CD4-positive, alpha-beta T cell treated with Interleukin-21 for 1 hour (primary cell): ENCODE measurements at places on chromosomes 16 and 17.
A peak's percentile ranks its signal among the peaks of the same experiment; 100 is the strongest.

GRCh38 chr17:29968271-29968670 is 26.8 kb downstream of the EFCAB5 start:
- no peak for DNase-seq

DNA sequence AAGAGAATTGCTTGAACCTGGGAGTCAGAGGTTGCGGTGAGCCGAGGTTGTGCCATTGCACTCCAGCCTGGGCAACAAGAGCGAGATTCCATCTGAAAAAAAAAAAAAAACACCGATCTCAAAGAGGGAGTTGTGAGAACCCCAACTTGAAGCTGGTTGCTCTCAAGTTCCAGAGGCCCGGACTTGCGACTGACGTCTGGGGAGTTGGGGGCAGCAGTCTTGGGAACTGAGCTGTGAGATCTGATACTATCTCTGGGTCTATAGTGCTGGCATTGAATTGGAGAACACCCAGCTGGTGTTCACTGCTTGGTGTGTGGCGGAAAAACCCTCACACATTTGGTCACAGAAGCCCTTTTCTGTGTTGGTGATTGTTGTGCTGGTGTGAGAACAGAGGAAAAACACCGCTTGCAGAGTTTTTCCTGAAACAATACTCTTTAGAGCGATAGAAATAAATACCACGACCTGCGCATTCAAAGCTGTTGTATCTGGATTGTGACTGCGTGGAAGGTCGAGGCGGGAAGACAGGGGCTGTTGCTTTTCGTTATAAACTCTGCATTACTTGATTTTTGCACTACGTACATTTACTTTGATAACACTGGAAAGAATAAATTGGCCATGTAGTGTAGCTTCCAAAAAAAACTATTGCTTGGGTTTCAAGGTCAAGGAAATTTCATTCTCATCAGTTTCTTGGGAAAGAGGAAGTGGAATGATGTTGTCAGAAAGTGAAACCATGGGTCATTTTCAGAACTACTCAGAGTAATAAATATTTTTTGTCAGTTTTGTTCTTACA is 8.8 kb downstream of the SCIMP start:
- no peak for DNase-seq

- DNase-seq: no peak
Measured at GRCh38 chr16:85423631-85424030, 189.5 kb upstream of the GSE1 start.

- no peak for DNase-seq
Measured at GRCh38 chr16:89815639-89816348, 653 bp downstream of the FANCA start.

DNA sequence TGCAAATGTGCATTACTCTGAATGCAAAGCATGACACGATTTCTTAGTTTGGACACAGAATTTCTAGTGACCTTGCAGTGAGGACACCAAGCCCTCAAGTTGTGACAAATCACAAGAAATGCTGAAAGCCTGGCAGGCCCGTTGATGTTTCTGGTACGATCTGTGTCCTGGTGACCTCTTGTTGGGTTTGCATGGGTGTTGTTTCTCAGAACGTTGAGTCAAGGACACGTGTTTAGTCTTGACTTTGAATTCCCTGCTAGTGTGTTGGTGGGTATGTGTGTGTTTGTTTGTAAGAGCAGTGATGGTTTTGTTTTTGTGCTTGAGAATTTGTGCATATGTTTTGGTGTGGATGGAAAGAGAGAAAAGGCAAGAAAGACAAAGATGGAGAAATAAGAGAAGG is 37.8 kb upstream of the MAF start:
- no peak for DNase-seq

GRCh38 chr16:66740010-66740409 is 11.4 kb downstream of the DYNC1LI2 start:
- DNase-seq: peak; percentile 46

GRCh38 chr16:51163894-51164566 is 13.0 kb upstream of the SALL1 start:
- no peak for DNase-seq

GRCh38 chr16:22694887-22695382 is 119.0 kb upstream of the HS3ST2 start:
- no peak for DNase-seq

DNA sequence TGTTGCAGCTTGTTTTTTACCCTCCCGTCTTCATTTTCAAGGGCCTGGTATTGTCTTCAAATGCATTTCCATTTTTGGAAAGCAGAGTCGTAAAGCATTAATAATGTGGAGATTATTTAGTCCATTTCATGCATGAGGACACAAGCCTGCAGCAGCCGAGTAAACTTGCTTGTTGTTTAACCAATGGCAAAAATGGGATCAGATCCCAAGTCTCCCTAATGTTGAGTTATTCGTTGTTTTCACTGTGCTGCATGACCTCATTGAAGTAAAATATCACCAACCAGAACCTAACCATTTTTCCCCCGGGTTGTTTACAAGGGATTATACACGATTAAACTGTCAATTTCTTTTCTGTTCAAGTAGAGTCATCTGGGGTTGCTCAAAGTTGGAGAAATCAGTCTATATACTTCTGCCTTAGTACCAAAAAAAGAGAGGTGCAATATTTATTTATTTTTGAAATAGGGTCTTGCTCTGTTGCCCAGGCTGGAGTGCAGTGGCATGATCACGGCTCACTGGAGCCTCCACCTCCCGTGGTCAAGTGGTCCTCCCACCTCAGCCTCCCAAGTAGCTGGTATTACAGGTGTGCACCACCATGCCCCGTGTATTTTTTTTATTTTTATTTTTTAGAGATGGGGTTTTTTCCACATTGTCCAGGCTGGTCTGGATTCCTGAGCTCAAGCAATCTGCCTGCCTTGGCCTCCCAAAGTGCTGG is 12.4 kb downstream of the AMZ2 start:
- DNase-seq: no peak

- no peak for DNase-seq
Measured at GRCh38 chr17:34859652-34860051, 101.6 kb downstream of the CCT6B start.

GRCh38 chr16:80751167-80751566 is 53.2 kb downstream of the CDYL2 start:
- DNase-seq: no peak

DNA sequence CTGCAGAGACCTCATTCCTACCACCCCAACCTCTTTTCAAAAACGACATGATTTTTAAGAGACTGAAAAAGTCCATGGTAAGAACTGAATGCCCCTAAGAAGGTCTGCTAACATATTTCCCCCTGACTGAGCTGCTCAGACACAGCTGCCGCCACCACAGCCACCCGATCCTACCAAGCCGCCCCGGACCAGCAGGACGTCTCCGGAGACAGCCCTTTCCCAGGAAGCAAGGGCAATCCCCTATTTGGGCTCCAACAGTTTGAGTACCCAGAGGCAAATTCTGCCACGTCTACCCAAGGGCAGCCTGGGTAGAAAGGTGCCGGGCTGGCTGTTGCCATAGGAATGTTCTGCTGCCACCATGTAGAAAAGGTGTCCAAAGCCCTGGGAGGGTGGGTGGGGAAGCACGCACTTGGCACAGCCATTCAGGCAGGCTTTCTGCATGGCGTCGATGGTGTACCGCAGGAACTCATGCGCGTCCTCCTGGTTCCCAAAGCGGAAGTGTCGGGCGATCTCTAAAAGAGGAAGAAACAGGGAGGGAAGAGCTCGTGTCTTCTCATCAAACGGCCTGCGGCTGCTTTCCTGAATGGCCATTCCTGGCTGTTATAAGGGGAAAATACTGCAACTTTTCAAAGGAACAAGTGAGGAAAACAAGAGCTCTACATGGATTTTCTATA is 13.6 kb downstream of the USP36 start:
- DNase-seq: no peak

DNA sequence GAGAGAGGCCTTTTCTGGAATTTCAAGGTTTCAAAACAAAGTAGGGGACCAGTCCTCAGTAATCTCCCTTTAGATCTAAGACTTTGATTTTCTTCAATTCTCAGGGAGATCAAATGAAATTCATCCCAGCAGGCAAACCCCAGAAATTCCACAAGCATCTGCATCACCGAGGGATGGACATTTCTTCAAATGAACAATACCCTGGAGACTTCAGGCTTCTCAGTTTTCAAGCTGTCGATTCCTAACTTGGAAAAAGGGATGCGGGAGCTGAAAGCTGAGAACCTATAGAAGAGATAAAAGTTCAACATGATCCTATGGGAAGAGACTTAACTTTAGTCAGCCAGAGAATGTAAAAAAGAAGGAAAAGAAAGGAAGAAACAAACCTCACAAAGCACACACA is 296.9 kb upstream of the CDH5 start:
- DNase-seq: no peak

GRCh38 chr17:41528959-41529353 is 848 bp upstream of the KRT19 start:
- no peak for DNase-seq

- DNase-seq: no peak
Measured at GRCh38 chr17:4808378-4808767, 1.4 kb downstream of the PLD2 start.

GRCh38 chr16:87131996-87132345 is 185.2 kb downstream of the C16orf95 start:
- DNase-seq: no peak

DNA sequence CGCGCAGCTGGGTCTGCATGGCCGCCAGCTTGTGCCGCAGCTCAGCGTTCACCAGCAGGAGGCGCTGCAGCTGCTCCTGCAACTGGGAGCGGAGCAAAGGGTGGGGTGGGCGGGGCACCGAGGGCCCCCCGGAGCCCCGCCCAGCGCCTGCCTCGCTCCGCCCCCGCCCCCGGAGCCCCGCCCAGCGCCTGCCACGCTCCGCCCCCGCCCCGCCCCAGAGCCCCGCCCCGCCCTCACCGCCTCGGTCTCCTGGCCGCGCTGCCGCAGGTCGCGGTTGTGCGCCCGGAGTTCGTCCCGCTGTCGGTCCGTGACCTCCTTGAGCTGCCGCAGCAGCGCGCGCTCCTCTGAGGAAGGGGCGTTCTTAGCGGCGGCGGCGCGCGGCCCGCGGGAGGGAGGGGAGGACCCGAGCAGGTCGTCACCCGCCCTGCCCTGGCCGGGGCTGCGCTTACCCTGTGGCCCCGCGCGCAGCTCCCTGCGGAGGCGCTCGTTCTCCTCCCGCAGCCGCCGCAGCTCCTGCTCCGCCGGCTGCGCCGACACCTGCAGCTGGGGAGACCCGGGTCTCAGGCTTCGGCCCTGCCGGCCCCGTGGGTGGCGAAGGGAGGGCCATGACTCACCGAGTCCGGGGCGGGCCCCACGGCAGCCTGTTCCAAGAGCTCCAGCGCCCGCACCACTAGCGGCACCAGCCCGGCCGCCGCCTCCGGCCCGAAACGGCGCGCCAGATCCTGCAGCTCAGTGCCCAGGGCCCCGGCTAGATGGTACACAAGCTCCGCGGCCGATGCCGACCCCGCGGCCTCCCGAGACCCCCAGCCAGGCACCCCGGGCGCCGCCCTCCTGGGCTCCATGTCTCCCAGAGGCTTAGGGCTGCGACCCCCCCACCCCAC is 463 bp downstream of the RILP start:
- DNase-seq: peak; percentile 95
